ENCODE measurements at places on chromosomes 2 and 18.

DNA sequence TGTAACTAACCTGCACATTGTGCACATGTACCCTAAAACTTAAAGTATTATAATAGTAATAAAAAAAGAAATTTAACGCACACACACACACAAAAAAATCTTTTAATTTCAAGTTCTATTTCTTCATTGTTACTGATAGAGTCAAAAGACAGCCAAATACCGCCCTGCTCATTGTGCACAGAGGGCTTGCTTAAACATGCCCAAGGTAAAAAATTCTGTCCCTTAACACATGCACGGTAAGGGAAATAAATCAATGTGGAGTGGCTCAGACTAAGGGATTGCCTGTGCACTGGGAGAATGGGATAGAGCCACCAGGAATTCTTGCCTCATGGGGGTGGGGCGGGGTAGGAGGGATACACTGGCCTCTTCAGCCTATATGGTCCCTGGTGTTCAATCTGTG, 468.0 kb downstream of the NUP35 start:
- no peak for DNase-seq

- no peak for DNase-seq
Observed at GRCh38 chr18:24447961-24448360, 12.5 kb upstream of the HRH4 start.

DNA sequence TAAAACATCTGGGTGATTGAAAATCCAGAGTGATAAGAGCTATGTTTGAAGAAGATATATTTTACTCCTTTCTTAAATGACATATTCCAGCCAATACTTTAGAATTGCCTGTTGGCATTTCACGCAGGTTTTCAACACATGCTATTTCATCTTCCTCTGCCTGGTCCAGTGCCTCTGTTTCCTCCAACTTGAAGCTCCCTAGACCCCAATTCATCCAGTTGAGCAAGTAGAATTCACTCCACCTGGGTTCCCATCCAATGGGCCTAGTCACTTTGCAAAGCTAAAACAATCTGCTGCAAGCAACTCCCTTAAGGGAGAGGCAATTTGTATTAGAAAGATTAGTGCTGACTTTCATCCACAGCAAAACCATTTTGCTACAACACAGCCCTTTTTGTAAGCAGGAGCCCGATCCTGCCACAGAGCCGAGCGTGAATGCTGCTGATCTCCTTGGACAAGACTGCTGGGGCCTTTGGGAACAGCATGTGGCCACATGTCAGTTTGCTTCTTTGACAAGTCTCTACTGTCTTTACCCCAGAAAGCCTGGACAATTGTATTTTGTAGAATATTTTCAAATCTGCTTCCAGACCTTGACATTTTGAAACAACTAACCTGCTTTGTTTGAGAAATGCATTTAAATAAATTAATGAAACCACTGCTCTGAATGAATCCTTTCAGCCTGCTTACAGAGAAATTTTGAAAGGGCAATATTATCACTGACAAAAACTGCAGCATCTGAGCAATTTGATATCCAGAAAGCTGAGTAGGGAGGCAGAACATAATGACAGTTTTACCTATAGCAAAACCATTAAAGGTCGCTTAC, 259.1 kb downstream of the TDRD15 start:
- DNase-seq, result no peak

DNA sequence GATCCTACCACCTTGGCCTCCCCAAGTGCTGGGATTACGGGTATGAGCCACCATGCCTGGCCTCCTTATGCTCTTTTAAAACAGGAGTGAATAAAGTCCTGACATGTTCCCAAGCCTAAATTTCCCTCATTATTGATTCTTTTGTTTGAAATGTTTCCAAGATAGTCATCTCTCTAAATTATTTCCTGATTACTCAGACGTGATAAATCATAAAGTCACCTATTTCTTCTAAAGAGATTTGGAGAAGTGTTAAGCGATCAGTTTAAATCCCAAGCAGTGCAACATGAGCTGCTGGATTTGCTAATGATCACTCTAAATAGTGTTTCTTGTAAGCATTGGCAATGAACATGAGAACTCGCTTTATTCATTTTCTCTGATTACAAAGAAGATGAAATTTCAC, 51.8 kb downstream of the PMAIP1 start:
- no peak for DNase-seq

DNA sequence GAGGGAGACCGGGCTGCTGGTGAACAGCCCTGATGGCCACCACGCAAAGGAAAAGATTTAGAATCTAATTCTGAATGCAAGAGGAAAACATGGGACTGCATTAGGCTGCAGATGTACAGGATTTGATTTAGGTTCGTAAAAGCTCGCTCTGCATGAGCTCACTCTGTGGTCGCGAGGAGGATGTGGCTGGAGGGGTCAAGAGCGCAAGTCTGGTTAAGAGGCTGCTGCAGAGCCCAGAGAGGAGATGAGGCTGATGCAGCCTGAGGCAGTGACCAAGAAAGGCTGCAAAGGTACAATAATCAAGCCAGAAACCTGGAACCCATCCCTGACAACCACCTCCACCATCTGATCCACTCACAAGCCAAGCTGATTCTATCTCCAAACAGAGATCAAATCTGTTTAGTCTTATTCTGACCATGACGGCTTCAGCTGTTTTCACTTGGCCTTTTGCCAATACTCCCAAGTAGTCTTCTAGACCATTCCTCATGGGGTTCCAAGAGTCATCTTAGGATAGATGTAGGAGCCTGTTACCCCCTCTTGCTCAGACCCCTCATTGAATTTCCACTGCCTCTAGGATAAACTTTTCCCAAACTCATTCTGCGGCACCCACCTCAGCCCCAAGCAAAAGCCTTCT, 58.9 kb upstream of the ARL4C start:
- no peak for DNase-seq

DNA sequence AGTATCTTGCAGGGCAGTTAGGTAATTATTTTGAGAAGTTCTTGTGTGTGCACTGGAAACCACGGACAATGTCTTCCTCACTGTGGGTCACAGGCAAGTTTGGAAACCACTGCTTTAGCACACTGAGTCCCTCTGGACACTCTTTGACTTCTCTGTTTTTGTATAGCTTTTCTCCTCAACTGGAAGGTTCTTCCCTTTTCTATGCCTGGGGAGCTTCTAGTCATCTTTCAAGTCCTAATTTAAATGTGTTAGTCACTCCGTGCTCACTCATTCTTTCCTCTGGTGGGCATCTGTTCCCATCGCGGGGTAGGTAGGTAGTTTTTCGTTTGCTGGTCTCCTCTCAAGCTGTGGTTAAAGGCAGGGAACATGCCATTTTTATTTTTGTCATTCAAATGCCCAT, 32.1 kb downstream of the E2F6 start:
- DNase-seq, result no peak
